ENCODE measurements at places on chromosomes 11 and 22. TPM values are rescaled to one million over a fixed set of nuclear protein-coding genes. Genes with fewer than 3 reads are reported as not detected.

The LIF gene
- 5.8 TPM for total RNA-seq

The OR2D2 gene
- total RNA-seq: not detected

The GLYAT gene
- not detected for total RNA-seq

GRCh38 chr11:122647736-122648275 lies 7.7 kb upstream of the UBASH3B start:
- H3K27ac ChIP-seq: no peak overlapping the region
- H3K36me3 ChIP-seq: no peaks in the 10 kb centered on the region
- no peaks in the 10 kb centered on the region for H3K27me3 ChIP-seq

DNA sequence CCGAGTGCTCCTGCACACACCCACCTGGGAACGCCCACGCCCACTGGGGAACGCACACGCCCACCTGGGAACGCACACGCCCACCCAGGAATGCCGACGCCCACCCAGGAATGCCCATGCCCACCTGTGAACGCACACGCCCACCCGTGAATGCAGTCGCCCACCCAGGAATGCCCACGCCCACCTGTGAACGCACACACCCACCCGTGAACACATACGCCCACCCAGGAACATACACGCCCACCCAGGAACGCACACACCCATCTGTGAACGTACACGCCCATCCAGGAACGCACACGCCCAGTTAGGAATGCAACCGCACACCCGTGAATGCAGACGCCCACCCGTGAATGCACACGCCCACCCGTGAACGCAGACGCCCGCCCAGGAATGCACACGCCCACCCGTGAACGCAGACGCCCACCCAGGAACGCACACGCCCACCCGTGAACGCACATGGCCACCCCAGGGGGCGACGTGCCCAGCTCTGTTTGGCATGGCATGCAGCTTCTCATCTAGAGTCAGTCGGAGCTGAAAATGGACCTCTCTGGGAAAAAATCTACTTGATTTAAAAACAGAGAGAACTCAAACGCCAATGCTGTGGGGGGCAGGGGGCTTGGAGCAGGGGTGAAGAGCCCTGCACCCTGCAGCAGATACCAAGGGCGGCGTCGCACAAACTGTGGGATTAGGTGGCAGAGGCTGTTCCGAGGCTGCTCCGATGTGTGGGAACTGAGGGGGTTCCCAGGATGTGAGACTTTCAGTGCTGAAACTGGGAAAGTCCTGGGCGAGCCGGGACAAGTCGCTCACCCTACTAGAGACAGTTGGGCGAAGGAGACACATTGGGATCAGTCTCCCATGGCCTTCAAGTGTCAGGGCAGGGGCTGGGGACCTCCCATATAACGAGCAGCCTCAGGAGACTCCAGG lies 83.3 kb downstream of the MYEOV start:
- H3K27ac ChIP-seq: no peak overlapping the region
- DNase-seq: no peak
- H3K27me3 ChIP-seq: peaks cover 7% of the 10 kb centered on the region
- no peak overlapping the region for H3K4me3 ChIP-seq
- no peaks in the 10 kb centered on the region for H3K4me1 ChIP-seq

GRCh38 chr22:45429981-45430775 lies 16.7 kb downstream of the RIBC2 start:
- H3K4me1 ChIP-seq: peaks cover 2% of the 10 kb centered on the region
- peak; percentile 43 for DNase-seq
- H3K27me3 ChIP-seq: peaks cover 5% of the 10 kb centered on the region
- no peaks in the 10 kb centered on the region for H3K36me3 ChIP-seq
- H3K27ac ChIP-seq: no peak overlapping the region

DNA sequence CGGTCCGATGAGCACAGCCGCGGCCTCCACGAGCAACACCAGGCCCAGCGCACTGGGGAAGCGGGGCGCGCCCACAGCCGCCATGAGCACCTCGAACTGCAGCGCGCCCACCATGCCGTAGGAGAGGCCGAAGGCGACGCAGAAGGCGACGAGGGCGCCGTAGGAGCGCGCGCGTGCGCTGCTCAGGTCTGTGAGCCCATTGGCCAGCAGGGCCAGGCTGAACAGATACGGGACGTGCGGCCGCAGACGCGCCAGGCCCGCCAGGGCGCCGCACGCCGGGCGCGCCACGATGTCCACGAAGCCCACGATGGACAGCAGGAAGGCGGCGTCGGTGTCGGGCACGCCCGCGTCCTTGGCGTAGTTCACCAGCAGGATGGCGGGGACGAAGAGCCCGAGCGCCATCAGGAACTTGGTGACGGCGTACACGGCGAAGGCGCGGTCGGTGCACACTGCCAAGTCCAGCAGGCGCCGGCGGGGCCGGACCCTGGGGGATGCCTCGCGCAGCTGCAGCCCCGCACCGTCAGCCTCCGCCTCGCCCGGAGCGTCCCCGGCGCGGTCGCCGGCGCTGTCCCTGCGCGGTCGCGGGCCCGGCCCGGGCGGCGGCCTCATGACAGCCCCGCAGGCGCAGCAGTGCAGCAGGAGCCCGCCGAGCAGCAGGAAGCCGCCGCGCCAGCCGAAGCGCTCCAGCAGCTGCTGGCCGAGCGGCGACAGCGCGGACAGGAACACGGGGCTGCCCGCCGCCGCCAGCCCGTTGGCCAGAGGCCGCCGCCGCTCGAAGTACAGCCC lies 2.9 kb downstream of the SLC16A8 start:
- H3K27ac ChIP-seq: no peak overlapping the region
- H3K4me1 ChIP-seq: no peaks in the 10 kb centered on the region
- peak overlapping the region; percentile 40 for H3K4me3 ChIP-seq
- H3K36me3 ChIP-seq: no peaks in the 10 kb centered on the region
- no peak for DNase-seq

DNA sequence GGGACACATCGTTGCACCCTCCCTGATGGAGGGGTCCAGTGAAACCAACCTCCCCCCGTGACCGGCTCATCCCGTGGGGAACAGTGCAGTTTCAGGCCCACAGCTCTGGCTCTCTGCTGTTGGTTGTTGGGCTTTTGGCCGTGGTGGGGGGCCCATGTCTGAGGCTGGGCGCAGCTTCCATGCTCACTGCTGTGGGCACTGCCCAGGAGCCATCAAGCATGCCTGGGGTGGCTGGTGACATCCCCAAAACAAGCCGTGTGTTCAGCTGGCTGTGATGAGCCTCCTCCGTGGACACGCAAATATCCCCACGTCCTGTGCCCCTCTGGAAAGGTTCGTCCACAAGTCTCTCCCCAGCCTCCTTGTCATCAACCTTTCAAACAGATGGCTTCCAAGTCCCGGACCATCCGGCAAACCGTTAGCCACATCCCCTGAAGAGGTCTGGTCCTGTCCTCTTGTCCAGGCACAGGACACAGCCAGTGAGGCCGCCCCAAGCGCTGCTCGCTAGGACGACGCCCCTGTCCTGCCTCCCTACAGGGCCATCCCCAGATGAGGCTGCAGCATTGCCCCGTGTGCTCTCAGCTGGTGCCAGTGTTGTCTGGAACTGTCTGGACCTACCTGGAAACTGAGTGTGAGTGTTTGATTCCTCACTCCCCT lies 29.4 kb upstream of the BRSK2 start:
- no peak overlapping the region for H3K27ac ChIP-seq
- H3K4me1 ChIP-seq: no peaks in the 10 kb centered on the region
- no peak overlapping the region for H3K4me3 ChIP-seq

DNA sequence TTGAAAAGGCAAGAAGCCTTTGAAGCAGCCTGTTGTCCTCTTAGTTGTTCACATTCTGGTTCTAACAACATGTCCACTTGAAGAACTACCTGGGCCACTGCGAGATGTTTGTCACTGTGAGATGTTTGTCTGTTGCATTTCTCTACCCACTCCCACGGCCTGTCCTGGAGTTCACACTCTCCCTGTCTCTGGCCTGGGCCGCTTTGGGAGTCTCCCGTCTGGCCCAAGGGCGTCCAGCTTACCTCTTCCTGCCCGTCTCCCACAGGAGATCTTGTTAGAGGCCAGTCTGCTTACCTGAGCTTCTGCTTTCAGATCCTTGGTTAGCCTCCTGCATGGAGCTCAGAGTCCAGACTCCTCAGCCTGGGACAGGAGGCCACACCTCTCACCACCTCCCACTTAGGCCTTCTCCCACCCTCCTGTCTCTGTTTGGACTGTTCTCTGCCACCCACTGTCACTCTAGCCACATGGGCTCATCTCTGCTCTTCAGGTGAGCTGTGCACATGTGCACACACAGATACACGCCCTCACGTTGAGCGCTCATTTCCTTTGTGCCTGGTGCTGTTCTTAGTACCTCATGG lies 66.0 kb downstream of the TBC1D22A start:
- no peaks in the 10 kb centered on the region for H3K27me3 ChIP-seq
- no peak overlapping the region for H3K4me3 ChIP-seq
- H3K36me3 ChIP-seq: no peaks in the 10 kb centered on the region
- no peak overlapping the region for H3K27ac ChIP-seq
- no peak for DNase-seq

DNA sequence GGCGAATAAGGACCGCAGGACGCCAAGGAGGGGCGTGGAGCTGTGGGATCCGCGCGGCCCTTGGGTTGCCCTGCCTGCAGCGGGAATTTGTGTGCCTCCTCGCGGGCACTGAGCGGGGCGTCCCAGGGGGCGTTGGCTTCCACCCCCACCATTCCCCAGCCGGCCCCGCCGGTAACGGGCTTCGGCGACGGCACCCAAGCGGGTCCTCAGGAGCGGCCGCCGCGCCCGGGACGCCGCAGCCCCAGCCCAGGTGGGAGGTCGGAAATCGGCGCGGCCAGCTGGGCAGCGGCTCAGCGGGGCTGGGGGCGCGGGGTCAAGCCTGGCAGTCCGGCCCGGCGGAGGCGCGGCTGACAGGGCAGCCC lies 320 bp downstream of the CLTCL1 start:
- H3K27me3 ChIP-seq: no peaks in the 10 kb centered on the region
- peak; percentile 73 for DNase-seq
- H3K4me1 ChIP-seq: peaks cover 23% of the 10 kb centered on the region
- peak overlapping the region; percentile 70 for H3K27ac ChIP-seq

DNA sequence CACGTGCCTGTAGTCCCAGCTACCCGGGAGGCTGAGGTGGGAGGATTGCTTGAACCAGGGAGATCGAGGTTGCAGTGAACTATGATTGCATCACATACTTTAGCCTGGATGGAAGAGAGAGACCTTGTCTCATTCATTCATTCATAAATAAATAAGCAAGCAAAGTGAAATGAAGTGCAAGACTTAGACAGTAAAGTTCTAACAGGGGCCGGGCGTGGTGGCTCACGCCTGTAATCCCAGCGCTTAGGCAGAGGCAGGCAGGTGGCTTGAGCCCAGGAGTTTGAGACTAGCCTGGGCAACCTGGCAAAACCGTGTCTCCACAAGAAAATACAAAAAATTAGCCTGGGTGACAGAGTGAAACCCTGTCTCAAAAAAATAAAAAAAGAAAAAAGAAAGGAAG lies 1.6 kb upstream of the ZNF280A start:
- no peak overlapping the region for H3K4me3 ChIP-seq
- H3K27ac ChIP-seq: no peak overlapping the region
- DNase-seq: no peak
- no peaks in the 10 kb centered on the region for H3K4me1 ChIP-seq
- peaks cover 5% of the 10 kb centered on the region for H3K27me3 ChIP-seq

GRCh38 chr11:110148775-110149744 lies 55.9 kb downstream of the ZC3H12C start:
- H3K4me1 ChIP-seq: peaks cover 12% of the 10 kb centered on the region
- no peak overlapping the region for H3K4me3 ChIP-seq
- no peaks in the 10 kb centered on the region for H3K36me3 ChIP-seq
